ENCODE measurements at places on chromosomes 4 and X.

DNA sequence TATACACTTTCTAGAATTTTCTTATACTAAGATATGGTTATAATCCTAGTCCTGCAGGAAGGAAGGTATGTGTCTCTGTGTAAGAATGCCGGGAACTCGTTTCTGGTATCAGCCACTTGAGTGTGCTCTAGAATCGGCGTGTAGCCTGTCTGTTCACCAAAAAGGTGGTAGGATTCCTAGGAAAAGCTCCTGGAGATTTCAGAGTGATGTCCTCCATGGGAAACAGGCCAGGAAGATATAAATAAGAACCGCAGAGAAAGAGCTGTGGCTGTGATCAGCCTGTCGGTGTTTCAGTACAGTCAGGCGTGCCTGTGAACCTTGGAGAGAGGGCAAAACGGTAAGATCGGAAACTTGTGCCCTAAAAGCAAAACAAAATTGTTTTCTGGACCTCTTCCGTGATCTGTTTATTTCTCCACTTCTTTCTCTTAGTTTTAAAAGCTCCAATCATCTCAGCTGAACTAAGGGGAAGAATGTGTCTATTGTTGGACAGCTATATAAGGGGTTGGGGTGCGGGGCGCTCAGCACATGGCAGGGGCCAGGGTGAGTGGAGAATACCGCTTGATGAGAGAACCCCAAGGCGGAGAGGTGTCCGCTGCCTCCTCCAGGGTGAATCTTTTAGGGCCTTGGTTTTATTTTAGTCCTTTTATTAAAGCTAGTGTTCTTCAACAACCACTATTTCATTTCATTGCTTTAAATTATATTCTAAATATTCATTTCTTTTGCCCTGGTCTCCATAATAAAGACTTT, 303.8 kb upstream of the TENM3 start:
- H3K4me3 ChIP-seq: no peak overlapping the region
- H3K36me3 ChIP-seq: no peaks in the 10 kb centered on the region
- H3K27me3 ChIP-seq: no peaks in the 10 kb centered on the region
- no peak overlapping the region for H3K27ac ChIP-seq

- no peaks in the 10 kb centered on the region for H3K36me3 ChIP-seq
- peak; percentile 36 for DNase-seq
- no peak overlapping the region for H3K27ac ChIP-seq
- no peak overlapping the region for H3K4me3 ChIP-seq
These were observed 1.6 kb upstream of the NKX1-1 start for GRCh38 chr4:1407657-1408333.

DNA sequence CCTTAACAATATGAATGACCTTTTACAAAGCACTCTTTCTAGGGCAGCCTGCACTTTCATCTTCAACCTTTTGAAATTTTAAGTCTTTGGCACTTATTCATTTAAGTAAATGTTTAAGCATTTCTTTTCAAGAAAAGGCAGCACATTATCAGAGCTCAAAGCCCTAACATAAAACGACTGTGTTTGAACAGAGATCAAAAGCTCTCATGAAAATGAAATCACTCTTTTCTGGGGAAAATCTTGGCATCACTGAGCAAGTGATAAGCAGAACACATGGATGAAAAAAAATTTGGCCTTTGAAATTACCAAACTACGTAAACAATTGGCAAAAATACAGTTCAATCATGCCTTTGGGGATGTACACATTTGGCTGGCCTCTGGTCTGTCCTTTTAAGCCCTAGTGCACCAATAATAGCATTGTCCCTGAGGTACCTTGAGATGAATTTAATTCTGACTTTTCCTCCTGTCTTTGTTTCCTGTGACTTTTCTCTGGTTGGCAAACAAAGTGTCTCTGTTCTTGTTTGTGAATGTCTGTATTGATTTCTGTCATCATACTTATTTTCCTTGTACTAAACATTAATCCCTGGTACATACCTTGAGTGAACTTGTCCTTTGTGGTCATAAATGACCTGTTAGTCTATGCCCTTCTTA, 12.9 kb upstream of the ODAM start:
- H3K4me3 ChIP-seq: no peak overlapping the region
- no peak for DNase-seq
- H3K27me3 ChIP-seq: no peaks in the 10 kb centered on the region
- no peak overlapping the region for H3K27ac ChIP-seq

- no peak for DNase-seq
- no peak overlapping the region for H3K4me3 ChIP-seq
- peaks cover 10% of the 10 kb centered on the region for H3K4me1 ChIP-seq
- no peaks in the 10 kb centered on the region for H3K36me3 ChIP-seq
- peak overlapping the region; percentile 39 for H3K27ac ChIP-seq
These were observed 27.3 kb upstream of the SORBS2 start for GRCh38 chr4:185839194-185839712.

GRCh38 chrX:135740681-135741149, 27.3 kb downstream of the CT45A1 start:
- H3K27ac ChIP-seq: no peak overlapping the region
- H3K4me1 ChIP-seq: no peaks in the 10 kb centered on the region
- H3K4me3 ChIP-seq: no peak overlapping the region
- DNase-seq: no peak
- no peaks in the 10 kb centered on the region for H3K27me3 ChIP-seq

DNA sequence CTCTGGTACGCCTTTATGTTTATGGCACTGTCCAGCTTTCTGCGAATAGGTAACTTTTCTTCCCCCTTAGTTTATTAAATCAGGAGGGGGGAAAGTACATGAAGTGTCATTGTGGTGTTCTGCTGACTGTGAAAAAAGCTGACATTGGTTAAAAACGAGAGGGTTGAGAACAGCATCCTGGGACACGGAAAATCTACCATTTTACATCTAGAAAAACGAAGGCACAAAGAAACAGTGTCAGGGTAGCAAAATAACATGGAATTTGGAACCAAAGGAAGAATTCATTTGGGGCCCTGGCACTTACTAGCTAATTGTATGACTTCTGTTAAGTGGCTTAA, 1.2 kb upstream of the AMOT start:
- no peaks in the 10 kb centered on the region for H3K4me1 ChIP-seq
- H3K36me3 ChIP-seq: no peaks in the 10 kb centered on the region
- no peak overlapping the region for H3K27ac ChIP-seq
- DNase-seq: no peak
- H3K27me3 ChIP-seq: no peaks in the 10 kb centered on the region

DNA sequence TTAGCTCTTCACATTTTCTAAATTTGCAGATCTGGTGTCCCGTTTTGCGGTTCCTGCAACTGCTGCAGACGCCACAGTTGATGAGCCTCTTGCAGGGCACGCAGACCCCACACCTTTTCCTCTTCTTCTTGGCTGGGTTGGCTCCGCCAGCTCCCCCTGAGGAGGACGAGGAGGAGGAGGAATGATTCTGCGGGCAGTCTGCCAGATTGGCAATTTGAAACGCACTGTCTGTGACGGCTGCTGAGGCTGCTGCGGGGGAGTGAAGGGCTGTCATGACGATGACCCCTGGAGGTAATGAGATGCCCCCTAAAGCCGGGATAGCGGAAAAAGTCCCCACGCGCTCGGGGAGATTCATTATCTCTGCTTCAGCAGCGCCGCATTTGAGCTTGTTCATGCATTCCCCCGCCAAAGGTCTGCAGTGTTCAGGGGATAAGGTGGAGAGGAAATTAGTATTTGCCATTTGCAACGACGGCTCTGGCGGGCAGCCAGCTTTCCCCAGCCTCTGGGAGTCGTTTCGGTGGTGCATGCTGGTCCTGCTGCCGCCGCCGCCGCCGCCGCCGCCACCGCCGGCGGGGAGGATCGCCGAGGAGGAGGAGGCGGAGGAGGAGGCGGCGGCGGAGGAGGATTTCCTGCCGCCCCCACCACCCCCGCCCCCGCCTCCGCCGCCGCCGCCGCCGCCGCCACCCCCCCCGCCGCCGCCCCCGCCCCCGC, 3.8 kb downstream of the CXXC4 start:
- peaks cover 19% of the 10 kb centered on the region for H3K27me3 ChIP-seq
- H3K4me3 ChIP-seq: peak overlapping the region; percentile 55
- no peaks in the 10 kb centered on the region for H3K36me3 ChIP-seq

DNA sequence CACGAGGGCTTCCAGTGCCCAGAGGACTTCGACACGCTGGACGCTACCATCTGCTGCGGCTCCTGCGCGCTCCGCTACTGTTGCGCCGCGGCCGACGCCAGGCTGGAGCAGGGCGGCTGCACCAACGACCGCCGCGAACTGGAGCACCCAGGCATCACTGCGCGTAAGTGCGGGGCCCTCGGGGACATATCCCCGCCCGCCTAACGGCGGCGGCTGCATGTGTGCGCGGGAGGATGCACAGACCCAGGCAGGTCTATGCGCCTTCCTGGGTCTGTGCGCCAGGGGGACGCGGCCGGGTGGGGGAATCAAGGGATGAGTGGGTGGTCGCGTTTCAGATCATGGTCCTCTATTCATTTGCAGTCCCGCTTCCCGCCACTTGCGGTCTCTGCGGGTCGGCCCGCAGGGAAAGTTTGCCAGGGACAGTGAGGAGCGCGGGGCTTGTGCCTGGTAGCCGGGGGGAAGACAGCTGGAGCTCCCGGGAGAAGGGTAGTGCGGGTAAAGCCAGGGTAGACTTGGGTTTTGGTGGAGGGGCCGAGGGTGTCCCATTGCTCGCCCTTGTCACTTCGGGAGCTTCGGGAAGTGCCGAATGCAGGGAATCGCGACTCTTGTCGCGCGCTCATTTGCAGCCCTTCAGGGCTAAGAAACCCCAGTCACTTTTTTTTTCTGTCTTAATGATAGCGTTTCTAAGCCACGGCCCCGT, 1.0 kb downstream of the SHISA3 start:
- no peaks in the 10 kb centered on the region for H3K36me3 ChIP-seq
- peaks cover 17% of the 10 kb centered on the region for H3K4me1 ChIP-seq
- peak overlapping the region; percentile 55 for H3K4me3 ChIP-seq
- peaks cover 52% of the 10 kb centered on the region for H3K27me3 ChIP-seq
- no peak for DNase-seq
- H3K27ac ChIP-seq: no peak overlapping the region

DNA sequence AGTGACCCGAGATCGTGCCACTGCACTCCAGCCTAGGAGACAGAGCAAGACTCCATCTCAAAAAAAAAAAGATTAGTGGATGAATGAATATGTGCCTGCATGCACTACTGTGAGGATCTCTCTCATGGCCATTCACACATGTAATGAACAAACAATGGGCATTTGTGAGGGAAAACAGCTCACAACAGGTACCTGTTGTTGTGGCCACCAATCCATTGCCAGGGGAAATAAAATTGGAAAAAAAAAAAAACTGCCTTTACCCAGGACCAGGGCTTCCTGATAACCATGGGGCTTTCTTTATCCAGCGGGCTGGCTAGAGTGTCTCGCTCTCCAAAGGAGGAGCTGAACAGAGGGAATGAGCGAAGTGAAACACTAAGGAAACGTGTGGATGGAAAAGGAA, 7.4 kb downstream of the SCD5 start:
- no peak for DNase-seq
- H3K27ac ChIP-seq: no peak overlapping the region
- no peaks in the 10 kb centered on the region for H3K27me3 ChIP-seq
- H3K4me3 ChIP-seq: no peak overlapping the region

DNA sequence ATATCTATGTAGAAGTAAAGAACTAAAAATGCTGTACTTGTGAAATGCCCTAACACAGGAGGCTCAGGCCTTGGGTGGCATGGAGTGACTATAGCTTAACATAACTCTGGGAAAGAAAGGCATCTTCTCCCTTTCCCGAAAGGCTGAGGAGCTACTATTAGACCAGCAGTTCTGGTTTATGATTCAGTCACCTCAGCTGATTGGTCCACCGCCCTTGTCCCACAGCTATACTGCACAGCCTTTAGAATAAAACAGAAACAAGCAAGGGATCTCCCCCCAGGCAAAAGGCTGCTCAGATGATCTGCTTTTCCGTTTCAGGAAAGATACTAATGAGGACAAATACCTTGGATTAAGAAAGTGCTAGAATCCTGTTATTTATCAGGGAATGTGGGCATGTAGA, 171.3 kb downstream of the SNCA start:
- no peak overlapping the region for H3K27ac ChIP-seq
- H3K36me3 ChIP-seq: no peaks in the 10 kb centered on the region
- no peaks in the 10 kb centered on the region for H3K4me1 ChIP-seq
- H3K4me3 ChIP-seq: no peak overlapping the region
- no peaks in the 10 kb centered on the region for H3K27me3 ChIP-seq

- H3K27ac ChIP-seq: no peak overlapping the region
- H3K27me3 ChIP-seq: no peaks in the 10 kb centered on the region
- no peak overlapping the region for H3K4me3 ChIP-seq
- DNase-seq: no peak
- H3K36me3 ChIP-seq: no peaks in the 10 kb centered on the region
- H3K4me1 ChIP-seq: no peaks in the 10 kb centered on the region
These were observed 233.3 kb upstream of the GPC4 start for GRCh38 chrX:133648594-133648993.

DNA sequence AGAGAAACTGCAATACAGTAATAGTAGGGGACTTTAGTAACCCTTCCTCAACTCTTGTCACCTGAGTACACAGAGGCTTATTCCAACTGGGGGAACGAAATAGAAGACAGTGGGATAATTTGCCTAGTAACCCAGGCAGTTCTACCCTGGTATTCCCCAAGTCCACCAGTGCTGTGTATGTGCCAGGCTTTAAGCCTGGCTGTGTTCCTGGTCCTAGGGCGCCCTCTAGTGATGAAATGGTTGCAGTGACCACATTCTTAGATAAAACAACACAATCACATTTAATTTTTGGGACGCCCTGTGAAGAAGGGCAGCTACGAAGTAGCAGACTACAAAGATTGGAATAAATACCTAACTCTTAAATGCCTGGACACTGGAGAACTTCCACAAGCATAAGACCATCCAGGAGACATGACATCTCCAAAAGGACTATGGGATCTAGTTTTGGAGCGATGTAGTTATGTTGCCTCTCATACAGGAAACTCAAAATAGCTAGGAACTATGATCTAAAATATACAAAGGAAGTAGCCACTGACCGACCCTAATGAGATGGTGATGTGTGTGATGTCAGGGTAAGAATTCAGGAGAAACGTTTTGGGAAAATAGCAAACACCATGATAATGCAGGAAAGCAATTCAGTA, 288.5 kb upstream of the ZCCHC13 start:
- H3K4me1 ChIP-seq: no peaks in the 10 kb centered on the region
- no peak overlapping the region for H3K4me3 ChIP-seq
- no peaks in the 10 kb centered on the region for H3K36me3 ChIP-seq
